ENCODE measurements at places on chromosomes 5 and 9.

GRCh38 chr5:133729800-133730199 lies 117.5 kb upstream of the FSTL4 start:
- H3K4me1 ChIP-seq: no peaks in the 10 kb centered on the region
- H3K36me3 ChIP-seq: no peaks in the 10 kb centered on the region
- no peaks in the 10 kb centered on the region for H3K27me3 ChIP-seq
- no peak for DNase-seq
- H3K27ac ChIP-seq: no peak overlapping the region

GRCh38 chr9:134689321-134690181 lies 47.9 kb downstream of the COL5A1 start:
- H3K4me3 ChIP-seq: no peak overlapping the region
- H3K27ac ChIP-seq: no peak overlapping the region
- H3K4me1 ChIP-seq: peaks cover 24% of the 10 kb centered on the region
- no peak for DNase-seq

DNA sequence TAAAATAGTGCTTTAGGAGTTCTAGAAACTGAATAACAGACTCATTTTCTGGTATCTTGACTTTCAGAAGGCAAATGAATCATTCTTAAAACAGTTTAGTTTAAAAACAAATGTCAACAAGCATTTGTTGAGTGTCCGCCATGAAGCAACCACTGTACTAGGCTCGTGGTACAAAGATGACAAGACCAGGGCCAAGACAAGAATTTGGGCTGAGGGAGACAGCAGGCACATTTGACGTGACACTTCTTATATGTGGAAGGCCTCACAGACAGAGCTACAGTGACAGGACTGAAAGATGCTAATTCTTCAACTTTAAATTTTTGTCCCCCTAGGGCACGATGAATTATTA lies 14.4 kb upstream of the ZNF131 start:
- no peak for DNase-seq
- H3K36me3 ChIP-seq: no peaks in the 10 kb centered on the region
- H3K27me3 ChIP-seq: no peaks in the 10 kb centered on the region
- H3K27ac ChIP-seq: no peak overlapping the region
- H3K4me3 ChIP-seq: no peak overlapping the region
- peaks cover 3% of the 10 kb centered on the region for H3K4me1 ChIP-seq

GRCh38 chr5:157286761-157287211 lies 20.9 kb downstream of the CYFIP2 start:
- no peaks in the 10 kb centered on the region for H3K4me1 ChIP-seq
- DNase-seq: no peak
- H3K27ac ChIP-seq: no peak overlapping the region
- H3K4me3 ChIP-seq: no peak overlapping the region
- no peaks in the 10 kb centered on the region for H3K27me3 ChIP-seq

GRCh38 chr9:97737429-97737828 lies 40.3 kb upstream of the XPA start:
- no peak for DNase-seq
- no peak overlapping the region for H3K4me3 ChIP-seq
- H3K4me1 ChIP-seq: peaks cover 51% of the 10 kb centered on the region
- H3K27ac ChIP-seq: no peak overlapping the region
- no peaks in the 10 kb centered on the region for H3K36me3 ChIP-seq

All from esophagus squamous epithelium (tissue), 5 donors.